ENCODE measurements at places on chromosomes 3 and 15.

GRCh38 chr15:90412356-90413194, 24.5 kb downstream of the IQGAP1 start:
- DNase-seq = no peak

- DNase-seq = no peak
Measured at GRCh38 chr15:91863621-91864255, 10.2 kb downstream of the SLCO3A1 start.

DNA sequence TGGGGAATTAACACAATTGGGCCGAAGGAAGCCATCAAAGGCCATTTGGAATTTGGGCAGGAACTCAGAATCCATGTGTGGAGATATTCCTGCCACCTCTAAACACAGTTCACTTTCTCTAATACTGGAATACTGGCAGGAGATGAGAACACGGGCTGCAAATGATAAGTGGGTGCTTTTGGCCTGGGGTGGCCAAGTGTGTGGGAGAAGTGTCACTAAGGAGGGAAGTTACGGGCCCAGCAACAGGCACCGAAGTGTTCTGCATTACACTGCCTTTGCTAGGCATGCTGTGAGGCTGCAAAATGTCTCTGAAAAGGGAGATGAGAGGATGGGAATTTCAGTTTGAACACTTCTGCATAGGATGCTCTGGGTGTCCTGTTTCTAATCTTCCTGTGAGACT, 89.4 kb upstream of the FEZF2 start:
- DNase-seq = no peak

DNA sequence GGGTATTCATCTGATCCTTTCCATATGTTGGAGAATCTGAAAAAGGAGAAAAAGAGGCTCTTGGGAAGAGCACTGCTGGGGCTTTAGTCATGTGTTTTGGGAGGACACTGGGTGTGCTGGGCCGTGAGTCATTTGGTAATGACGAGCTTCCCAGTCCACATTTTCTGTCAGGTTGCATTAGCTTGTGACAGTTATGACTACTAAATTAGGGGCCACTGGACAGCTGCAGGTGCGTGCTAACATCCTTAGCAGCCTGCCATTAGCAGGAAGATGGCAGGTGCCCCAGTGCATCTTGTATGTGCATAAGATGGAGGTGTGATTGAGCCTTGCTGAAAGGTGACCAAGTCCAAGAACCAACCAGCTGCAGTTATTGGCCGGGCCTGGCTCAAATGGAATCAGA, 242.4 kb downstream of the RYR3 start:
- DNase-seq = no peak

- no peak for DNase-seq
Measured at GRCh38 chr3:25294169-25294805, 133.8 kb upstream of the RARB start.

DNA sequence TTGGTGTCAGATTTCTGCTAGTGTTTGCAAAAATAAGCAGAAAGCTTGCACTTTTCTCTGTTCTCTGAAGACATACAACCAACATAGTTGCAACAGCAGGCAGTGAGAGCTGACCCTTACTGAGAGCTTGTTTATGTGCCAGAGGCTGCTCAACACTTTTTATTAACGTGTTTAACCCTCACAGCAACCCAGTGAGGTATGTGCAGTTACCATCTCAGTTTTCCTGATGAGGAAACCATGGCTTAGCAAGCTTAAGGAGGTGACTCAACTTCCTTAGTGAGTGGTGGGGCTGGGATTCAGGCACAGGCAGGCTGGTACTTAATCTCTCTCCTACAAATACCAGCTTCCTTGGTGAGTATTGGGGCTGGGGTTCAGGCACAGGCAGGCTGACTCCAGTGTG, 158.1 kb upstream of the CTDSPL start:
- DNase-seq = no peak

DNA sequence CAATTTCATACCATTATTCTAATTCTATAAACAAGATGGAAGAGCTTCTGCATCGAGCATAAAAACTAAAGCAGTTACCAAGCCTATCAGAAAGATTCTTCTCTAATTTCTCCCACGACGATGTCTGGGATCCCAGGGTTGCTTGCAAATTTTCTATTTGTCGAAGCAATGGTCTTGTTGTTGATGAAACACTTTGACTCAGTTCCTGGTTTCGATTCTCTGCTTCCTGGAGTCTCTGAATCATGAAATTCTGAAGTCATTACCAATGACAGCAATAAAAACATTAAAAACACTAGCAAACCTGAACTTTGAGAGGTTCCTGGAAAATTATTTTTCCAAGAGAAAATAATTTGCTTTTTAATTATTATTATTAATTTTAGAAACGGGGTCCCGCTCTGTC, 18.7 kb downstream of the TMF1 start:
- DNase-seq = no peak

GRCh38 chr15:84960391-84961113, 21.1 kb upstream of the PDE8A start:
- DNase-seq = no peak

DNA sequence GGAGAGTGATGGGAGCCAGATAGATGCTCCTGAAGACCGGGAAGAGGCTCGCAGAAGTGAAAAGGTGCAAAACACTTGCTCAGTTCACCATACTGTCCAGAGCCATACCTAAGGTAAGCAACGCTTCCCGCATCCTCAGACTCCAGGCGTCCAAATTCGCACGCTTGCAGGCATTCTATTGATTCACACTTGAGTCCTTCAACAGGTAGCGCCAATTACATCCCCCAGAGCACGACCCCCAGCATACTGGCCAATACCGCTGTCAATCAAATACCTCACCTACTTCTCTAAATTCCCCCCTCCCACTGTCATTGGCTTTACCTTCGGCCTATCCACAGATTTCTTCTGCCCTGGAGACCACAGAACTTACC, 361 bp upstream of the STXBP5L start:
- DNase-seq = no peak

DNA sequence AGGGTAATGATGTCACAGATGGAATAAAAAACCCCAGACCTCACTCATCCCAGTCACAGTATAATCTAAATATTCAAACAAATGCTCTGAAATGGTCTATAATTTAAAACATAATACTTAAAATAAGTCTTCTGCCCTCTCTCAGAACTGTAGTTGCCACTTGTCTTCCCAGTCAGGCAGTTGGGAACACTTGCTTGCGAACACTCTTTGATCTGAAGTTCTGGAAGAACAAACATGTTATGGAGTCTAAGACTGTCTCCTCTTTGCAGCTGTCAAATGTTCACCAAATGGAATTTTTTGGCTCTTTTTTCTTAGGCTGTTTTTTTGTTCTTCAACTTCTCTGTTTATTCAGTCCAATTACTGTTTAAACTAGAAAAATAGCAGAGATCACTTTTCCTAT, 711.1 kb upstream of the GOLIM4 start:
- no peak for DNase-seq

GRCh38 chr3:129533406-129533805, 5.0 kb downstream of the RHO start:
- DNase-seq = no peak

DNA sequence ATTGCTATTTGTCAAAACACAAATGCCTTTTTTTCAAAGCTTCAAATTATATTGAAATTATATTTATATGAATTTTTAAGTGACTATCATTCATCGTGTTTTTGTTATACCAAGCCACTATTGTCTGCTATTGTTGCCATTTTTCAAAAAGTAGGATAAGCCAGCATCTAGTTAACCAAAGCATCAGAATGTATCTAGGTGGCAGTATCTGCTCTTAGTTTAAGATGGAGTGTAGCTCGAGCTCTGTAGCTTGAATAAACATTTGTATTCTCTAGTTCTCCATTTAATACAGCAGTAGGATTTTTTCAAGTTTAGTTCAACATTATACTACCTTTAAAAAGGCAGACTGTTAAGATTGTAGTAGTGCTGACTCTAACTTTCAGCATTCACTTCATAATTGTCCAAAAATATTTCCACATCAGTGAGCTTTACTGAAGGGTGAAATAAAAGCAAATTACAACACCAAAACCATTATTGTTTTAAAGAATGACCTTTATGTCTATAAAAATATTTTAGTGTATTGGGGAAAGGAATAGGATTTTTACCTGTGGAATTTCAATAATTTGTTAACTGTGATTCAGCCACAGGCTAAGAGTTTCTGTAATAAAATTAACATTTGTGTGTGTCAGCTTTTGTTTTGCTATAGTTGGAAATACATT, 19.6 kb upstream of the C15orf61 start:
- no peak for DNase-seq

DNA sequence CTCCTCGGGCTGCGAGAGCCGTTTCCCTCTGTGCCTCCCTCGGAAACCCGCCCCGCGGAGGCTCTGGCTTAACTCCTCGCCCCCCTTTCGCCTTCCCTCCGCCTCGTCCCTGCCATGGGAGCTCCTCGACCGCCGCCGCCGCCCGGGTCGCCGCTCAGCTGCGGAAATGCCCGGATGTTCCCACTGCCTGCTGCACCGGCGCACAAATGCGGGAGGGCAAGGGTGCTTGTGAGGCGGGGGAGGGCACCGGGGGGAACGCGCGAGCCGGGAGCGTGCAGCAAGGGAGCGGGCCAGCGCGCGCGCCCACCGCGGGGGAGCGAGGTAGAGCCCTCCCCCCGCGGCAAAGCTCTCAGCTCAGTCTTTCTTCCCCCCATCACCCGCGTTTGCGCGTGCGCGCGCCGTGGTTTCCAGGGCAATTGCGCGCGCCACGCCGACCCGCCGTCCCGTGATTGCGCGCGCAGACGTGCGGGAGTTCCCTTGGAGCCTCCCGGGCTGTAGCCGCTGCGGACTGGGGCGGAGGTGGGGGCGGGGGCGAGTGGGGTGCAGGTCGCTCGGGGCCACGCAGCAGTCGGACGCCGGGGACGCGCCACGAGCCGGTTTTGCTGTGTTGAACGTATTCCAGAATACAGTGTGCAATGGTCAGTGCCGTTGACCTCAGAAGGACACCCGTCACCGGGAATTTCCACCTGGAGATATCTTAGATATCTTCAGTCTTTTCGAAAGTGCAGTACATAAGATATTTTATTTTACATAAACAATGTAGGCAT, at the start of gene DMXL2:
TSS of gene DMXL2 (minus strand) at position 168 of the 767 bp plus-strand sequence. CDS start 226 bp downstream, outside the sequence.
- DNase-seq = peak; percentile 83

GRCh38 chr3:73409138-73409763, 215.5 kb downstream of the PDZRN3 start:
- no peak for DNase-seq

GRCh38 chr3:25817107-25817506, 27.2 kb downstream of the OXSM start:
- no peak for DNase-seq

DNA sequence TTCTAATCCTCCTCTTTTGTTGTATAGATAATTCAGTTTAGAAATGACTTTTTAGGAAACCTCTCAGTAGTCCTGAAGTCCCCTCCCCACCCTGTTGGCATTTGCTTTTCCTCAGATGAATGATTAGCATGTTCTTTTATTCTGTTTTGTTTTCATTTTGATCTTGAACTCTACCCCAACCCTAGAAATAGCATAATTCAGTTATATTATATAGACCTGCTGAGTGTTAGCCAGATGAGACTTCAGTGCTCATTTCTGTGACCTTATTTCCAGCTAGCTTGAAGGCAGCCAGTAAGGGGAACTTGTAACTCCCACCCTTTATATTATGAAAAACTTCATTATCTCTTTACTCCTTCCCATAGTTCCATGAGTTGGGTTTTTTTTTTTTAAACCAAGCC, 41.2 kb downstream of the SNRK start:
- DNase-seq = no peak

GRCh38 chr15:100687582-100688141, 85.3 kb downstream of the ASB7 start:
- no peak for DNase-seq

All from activated T-cell treated with anti-CD3 and anti-CD28 coated beads, Interleukin-2, amount 50 U/mL, for 48 hours (primary cell).